ENCODE measurements at places on chromosomes 7 and 10. TPM values are rescaled to one million over a fixed set of nuclear protein-coding genes. Genes with fewer than 3 reads are reported as not detected.

DNA sequence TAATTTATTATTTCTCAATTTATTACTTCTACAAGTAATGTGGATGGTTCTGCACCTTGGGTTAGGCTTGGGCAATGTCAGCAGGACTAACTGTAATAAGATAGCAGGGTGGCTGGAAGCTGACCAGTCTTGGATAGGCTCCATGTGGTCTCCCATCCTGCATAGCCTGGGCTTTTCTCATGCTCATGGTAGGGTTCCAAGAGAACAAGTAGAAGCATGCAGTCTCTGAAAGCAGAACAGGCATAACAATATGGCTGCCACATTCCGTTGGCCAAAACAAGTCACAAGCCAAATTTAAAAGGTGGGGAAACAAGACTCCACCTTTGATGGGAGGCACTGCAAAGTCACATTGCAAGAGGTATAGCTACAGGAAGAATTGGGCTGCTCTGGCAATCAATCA lies 98.6 kb upstream of the MDFIC start:
- H3K36me3 ChIP-seq, result no peaks in the 10 kb centered on the region
- H3K4me3 ChIP-seq, result no peak overlapping the region
- H3K27me3 ChIP-seq, result no peaks in the 10 kb centered on the region
- H3K4me1 ChIP-seq, result peaks cover 9% of the 10 kb centered on the region

DNA sequence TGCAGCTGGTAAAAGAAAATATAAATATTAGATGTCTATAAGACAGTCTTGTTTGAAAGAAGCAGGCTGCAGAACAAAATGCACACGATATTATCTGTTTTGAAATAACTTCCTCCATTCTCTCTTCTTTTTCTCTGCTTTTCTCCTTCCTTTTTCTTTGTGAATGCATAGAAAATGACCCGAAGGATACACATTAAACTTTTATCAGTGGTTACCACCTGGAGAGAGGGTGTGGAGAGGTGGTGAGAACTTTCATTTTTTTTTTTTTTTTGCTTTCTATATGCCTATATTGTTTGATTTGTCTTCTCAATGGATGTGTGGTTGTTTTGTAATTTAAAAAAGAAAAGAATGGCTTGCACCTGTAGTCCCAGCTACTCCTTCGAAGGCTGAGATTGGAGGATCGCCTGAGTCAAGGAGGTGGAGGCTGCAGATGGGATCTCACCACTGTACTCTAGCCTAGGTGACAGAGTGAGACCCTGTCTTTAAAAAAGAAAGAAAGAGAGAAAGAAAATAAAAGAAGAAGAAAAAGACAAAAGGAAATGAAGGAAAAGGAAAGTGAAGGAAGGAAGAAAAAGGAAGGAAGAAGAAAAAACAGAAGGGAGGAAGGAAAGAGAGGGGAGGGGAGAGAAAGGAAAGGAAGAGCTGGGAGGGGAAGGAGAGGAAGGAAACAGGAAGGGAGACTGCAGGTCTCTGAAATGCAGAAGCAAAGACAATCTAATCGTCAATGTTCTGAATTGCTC lies 64.4 kb downstream of the SAMD9 start:
- no peaks in the 10 kb centered on the region for H3K27me3 ChIP-seq
- H3K36me3 ChIP-seq, result no peaks in the 10 kb centered on the region
- no peak overlapping the region for H3K4me3 ChIP-seq
- ATAC-seq, result no peak
- H3K4me1 ChIP-seq, result no peaks in the 10 kb centered on the region

GRCh38 chr10:74900297-74900696 lies 73.9 kb downstream of the KAT6B start:
- no peak overlapping the region for H3K27ac ChIP-seq
- H3K36me3 ChIP-seq, result no peaks in the 10 kb centered on the region
- no peak for ATAC-seq
- no peak overlapping the region for H3K4me3 ChIP-seq
- no peaks in the 10 kb centered on the region for H3K27me3 ChIP-seq
- H3K4me1 ChIP-seq, result peaks cover 6% of the 10 kb centered on the region

GRCh38 chr10:132297526-132297925 lies 10.2 kb downstream of the STK32C start:
- no peaks in the 10 kb centered on the region for H3K27me3 ChIP-seq
- no peak overlapping the region for H3K27ac ChIP-seq
- H3K4me1 ChIP-seq, result no peaks in the 10 kb centered on the region
- no peak overlapping the region for H3K4me3 ChIP-seq

- no peak overlapping the region for H3K4me3 ChIP-seq
- no peak overlapping the region for H3K27ac ChIP-seq
- H3K27me3 ChIP-seq, result no peaks in the 10 kb centered on the region
These were observed 311.9 kb downstream of the LRMDA start for GRCh38 chr10:75743291-75743778.

GRCh38 chr7:25656581-25657026 lies 428.3 kb upstream of the NPVF start:
- H3K27ac ChIP-seq, result no peak overlapping the region
- no peaks in the 10 kb centered on the region for H3K36me3 ChIP-seq
- no peaks in the 10 kb centered on the region for H3K27me3 ChIP-seq
- H3K4me3 ChIP-seq, result no peak overlapping the region

- ATAC-seq, result no peak
- no peaks in the 10 kb centered on the region for H3K27me3 ChIP-seq
- H3K36me3 ChIP-seq, result no peaks in the 10 kb centered on the region
- H3K4me1 ChIP-seq, result peaks cover 31% of the 10 kb centered on the region
These were observed 135.5 kb downstream of the BICC1 start for GRCh38 chr10:58648131-58648530.

GRCh38 chr7:38798552-38799267 lies 110.3 kb downstream of the VPS41 start:
- no peak for ATAC-seq
- no peaks in the 10 kb centered on the region for H3K36me3 ChIP-seq
- no peak overlapping the region for H3K27ac ChIP-seq
- no peaks in the 10 kb centered on the region for H3K27me3 ChIP-seq
- no peak overlapping the region for H3K4me3 ChIP-seq

DNA sequence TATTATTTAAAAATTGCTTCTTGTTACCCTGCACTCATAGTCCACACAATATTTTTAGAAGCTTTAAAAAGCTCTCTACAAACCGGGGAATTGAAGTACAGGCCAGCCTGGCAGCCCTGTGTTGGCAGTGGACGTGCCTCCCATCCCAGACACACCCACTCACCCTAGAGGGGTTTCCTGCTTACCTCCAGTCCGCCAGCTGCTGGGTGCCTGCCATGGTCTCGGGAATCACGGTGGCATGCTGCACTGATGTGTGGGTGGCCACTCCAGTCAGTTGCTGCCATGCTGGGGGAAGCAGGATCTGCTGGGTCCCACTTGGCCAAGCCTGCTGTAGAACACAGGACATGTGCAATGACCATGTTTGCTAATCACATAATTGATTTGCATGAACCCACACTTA lies 80.4 kb downstream of the CLEC2L start:
- H3K27me3 ChIP-seq, result no peaks in the 10 kb centered on the region

DNA sequence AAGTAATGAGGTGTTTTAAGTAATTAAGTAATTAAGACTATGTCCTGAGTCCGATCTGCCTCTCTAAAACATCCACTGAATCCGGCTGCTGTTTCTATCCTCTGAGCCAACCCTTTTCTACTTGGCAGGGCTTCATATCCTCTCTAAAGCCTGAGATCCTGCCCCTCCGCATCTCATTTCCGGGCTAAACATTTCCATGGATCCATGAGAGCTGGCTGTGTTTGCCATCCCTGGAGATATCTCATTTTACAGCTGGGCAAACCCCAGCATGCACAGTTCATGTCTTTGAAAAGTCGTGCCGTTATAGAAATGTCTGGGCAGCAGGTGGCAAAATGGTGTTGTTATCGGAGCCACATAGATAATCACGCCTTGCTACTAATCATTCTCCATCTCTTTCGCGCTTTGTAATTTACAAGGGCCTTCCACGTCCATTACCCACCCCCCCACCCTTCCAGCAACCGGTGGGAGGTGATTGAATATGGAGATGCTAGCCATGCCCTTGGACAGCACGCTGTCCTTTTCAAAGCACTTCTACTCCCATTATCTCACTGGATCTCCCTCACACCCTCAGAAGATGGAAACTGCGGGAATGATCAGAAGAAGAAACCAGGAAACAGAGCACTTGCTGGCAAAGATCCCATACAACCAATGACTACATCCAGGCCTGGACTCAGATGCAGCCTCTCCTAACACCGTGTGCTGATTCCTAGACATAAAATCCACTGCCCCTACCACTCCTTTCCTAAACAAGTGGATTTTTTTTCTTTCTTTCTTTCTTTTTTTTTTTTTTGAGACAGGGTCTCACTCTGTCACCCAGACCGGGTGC lies 1189.2 kb downstream of the TYW1 start:
- ATAC-seq, result no peak
- H3K4me1 ChIP-seq, result no peaks in the 10 kb centered on the region
- H3K4me3 ChIP-seq, result no peak overlapping the region
- no peaks in the 10 kb centered on the region for H3K27me3 ChIP-seq
- H3K27ac ChIP-seq, result no peak overlapping the region
- H3K36me3 ChIP-seq, result no peaks in the 10 kb centered on the region

DNA sequence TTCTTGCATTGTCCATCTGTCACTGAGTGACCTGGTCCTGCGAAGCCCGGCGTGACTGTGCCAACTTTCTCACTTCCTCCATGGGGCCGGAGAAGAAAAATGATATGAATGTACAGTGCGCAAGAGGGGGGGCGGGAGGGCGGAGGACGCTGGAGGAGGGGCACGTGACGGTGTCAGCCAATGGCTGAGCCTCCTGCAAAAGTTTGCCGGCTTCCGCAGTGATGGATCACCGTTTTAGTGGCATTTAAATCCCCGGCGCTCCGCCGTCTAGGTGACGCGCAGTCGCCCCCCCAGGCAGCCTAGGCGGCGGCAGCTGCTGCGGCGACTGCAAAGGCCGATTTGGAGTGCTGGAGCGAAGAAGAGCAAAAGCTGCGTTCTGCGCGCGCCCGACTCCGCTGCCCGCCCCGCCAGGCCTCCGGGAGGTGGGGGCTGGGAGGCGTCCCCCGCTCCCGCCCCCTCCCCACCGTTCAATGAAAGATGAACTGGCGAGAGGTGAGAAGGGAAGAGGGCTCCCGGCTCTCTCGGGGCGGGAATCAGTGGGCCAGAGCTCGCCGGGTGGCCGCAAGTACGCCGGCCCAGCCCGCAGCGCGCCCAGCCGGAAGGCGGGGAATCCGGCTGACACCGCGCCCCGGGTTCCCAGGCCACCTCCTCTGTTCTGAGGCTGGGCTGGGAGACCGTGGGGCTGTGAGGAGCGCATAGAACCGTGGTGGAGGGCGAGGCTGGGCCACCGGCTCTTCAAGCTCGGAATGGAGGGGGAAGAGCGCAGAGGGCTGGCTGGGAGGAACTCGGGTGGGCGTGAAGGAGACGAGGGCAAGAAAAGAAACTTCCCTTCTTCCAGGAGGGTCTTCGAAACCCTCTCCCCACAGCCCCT lies at the start of gene HOXA1:
HOXA1 (minus strand) TSS at position 104 of the 871 bp plus-strand sequence; CDS start at position 16, 88 bp downstream.
- peak within 1 kb of the TSS; percentile 82 for H3K27ac ChIP-seq
- peak within 1 kb of the TSS; percentile 74 for H3K4me3 ChIP-seq
- peaks cover 4% of the 10 kb centered on the region for H3K4me1 ChIP-seq
- H3K27me3 ChIP-seq, result no peaks in the 10 kb centered on the region

GRCh38 chr7:55488216-55488615 lies 84.1 kb downstream of the VOPP1 start:
- ATAC-seq, result no peak
- H3K27me3 ChIP-seq, result no peaks in the 10 kb centered on the region
- no peaks in the 10 kb centered on the region for H3K4me1 ChIP-seq
- H3K27ac ChIP-seq, result no peak overlapping the region
- H3K4me3 ChIP-seq, result no peak overlapping the region

- H3K4me1 ChIP-seq, result peaks cover 7% of the 10 kb centered on the region
- no peaks in the 10 kb centered on the region for H3K27me3 ChIP-seq
- H3K36me3 ChIP-seq, result no peaks in the 10 kb centered on the region
- no peak overlapping the region for H3K4me3 ChIP-seq
- no peak for ATAC-seq
These were observed 80.9 kb downstream of the CACNB2 start for GRCh38 chr10:18221123-18221522.

DNA sequence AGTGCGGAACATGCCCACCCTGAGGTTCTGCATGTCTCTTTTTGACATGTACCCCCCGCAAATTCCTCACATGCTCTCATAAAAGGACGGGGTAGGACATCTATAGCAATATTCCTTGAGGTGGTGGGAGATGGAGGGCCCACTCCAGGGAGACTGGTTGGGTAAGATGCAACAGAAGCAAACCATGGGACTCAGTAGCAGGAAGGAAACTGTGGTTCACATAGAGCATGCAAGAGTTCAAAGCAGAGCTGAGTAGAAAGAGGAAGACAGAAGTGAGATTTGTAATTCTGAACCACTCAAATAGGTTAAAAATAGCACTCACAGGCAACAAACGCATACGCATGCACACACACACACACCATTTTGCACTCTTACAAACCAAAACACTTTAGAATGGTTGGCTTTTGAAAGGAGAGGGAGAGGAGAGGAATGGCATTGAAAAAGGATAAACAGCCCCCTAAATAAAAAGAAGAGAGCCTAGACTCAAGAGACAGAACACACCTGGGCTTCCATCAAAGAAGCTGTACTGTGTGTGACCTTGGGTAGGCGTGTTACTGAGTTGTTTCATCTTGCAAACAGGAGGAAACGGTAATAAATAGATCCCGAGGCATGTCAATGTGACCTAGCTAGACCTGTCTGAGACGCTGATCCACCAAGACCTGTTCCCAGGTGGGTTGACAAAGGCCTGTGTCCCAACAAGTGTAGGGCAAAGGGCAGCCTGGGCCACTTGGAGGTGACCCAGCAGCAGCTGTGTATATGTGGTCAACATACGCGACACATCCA lies 77.6 kb upstream of the LRRC4 start:
- ATAC-seq, result no peak
- no peak overlapping the region for H3K4me3 ChIP-seq
- H3K4me1 ChIP-seq, result peaks cover 5% of the 10 kb centered on the region
- peaks cover 69% of the 10 kb centered on the region for H3K27me3 ChIP-seq
- H3K36me3 ChIP-seq, result no peaks in the 10 kb centered on the region
- H3K27ac ChIP-seq, result no peak overlapping the region

The SEMA4G gene
- 1.9 TPM for total RNA-seq

The C10orf105 gene
- total RNA-seq, result 0.13 TPM

The DNAJC30 gene
- 9.3 TPM for total RNA-seq

The RBP4 gene
- total RNA-seq, result 1.9 TPM

The ATRNL1 gene
- 10.6 TPM for total RNA-seq

Data from gastroesophageal sphincter (tissue), 4 donors.